Activated gamma-delta T cell treated with anti-CD3 and anti-CD28 coated beads, Interleukin-2, amount 50 U/mL, for 16 hours (primary cell): ENCODE measurements at places on chromosomes 6 and 20.
A peak's percentile ranks its signal among the peaks of the same experiment; 100 is the strongest.

DNA sequence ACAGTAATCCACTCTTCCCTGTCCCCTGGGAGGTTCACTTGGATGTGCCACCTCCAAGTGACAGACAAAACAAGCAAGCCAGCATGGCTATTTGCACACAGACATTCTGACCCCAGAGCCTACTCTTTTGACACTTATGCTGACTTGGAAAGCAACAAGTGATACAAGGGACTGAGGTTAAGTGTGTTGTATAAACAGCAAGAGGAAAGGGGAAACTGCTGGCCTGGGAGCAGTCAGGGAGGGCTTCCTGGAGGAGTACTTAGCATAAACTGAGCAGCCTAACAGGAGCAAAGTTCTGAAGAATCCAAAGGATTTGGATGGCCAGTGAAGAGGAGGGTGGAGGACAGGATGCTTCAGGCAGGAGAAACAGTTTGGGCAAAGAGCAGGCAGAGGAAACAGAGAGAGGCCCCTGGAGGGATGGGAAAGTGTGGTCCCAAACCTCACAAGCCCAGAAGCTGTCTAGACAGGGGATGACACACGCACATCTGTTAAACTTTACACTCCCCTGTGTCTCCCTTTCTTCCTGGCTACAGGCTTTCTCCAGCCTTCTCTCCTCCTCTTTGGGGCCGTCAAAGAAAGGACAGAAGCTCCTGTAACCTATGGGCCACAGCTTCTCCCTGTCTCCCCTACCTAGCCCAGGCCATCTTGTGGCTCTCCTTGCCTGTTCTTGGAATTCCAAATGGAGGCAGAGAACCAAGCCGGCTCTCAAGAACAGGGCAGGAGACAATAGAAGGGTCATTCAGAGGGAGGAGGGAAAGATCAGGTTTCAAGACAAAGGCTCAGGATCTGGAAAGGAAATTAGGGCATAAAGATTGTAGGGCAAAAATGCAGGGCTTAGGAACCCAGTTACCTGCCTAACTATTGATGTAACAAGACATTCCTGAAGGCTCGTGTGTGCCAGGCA, 19.3 kb downstream of the SULF2 start:
- DNase-seq = no peak

- no peak for DNase-seq
These were observed 11.1 kb upstream of the PEX7 start for GRCh38 chr6:136811272-136811671.

- no peak for DNase-seq
These were observed 364.3 kb upstream of the MAN1A1 start for GRCh38 chr6:119713903-119714302.

GRCh38 chr6:130020073-130020906, 1.9 kb downstream of the L3MBTL3 start:
- DNase-seq = peak; percentile 24

DNA sequence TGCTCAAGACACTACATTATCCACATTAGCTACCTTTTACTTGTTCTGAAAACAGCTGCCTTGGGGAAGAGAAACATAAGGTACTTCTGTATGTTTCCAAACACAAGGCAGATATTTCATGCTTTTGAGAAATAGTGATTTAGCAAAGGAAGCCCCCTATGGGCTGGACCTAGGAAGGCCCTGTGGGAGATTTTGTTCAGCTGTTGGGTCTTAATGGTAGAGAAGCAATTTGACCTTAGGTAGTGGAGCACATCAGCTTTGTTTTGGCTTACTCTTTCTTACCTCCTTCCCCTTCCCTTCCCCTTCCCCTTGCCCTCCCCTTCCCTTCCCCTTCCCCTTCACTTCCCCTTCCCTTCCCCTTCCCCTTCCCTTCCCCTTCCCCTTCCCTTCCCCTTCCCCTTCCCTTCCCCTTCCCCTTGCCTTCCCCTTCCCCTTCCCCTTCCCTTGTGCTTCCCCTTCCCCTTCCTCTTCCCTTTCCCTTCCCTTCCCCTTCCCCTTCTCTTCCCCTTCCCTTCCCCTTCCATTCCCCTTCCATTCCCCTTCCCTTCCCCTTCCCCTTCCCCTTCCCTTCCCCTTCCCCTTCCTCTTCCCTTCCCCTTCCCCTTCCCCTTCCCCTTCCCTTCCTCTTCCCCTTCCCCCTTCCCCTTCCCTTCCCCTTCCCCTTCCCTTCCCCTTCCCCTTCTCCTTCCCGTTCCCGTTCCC, 84.6 kb downstream of the ANKS1A start:
- no peak for DNase-seq

DNA sequence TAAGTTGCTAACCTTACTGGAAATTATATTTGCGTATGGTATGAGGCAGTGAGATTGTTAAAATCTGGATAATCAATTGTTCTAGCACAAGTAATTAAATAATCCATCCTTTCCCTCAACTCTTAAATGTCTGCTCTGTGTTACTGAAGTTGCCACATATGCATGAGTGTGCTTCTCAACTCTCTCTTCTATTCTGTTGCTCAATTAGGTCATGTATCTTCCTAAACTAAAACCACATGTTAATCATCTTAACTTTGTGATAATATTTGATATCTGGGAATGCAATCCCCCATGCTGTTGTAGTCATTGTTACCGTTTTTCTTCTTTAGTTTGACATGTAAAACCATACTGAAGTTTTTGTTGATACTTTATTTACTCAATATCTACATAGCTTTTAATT, 63.5 kb upstream of the STMND1 start:
- no peak for DNase-seq

GRCh38 chr6:151276112-151276740, 36.5 kb downstream of the AKAP12 start:
- no peak for DNase-seq

GRCh38 chr20:34216382-34216742, 24.9 kb upstream of the ASIP start:
- no peak for DNase-seq

GRCh38 chr20:37251825-37252477, 9.7 kb downstream of the GHRH start:
- DNase-seq = no peak

- no peak for DNase-seq
These were observed 121.5 kb upstream of the RIPOR2 start for GRCh38 chr6:25057111-25057905.

GRCh38 chr20:48064929-48065328, 279.6 kb upstream of the SULF2 start:
- DNase-seq = no peak

DNA sequence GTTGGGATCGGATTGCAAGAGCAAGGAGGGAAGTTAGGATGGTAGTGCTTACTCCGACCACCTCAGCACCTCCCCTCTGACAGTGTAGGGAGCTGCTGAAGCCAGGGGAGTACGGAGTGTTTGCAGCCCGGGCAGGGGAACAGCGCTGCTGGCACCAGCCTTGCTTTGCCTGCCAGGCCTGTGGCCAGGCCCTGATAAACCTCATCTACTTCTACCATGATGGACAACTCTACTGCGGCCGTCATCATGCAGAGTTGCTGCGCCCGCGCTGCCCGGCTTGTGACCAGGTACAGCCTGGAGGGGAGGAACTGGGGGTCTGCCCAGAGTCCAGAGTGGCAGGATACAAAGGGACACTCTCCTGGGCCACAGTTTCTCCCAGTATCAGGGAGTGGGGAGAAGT, 2.2 kb upstream of the TOMM6 start:
- no peak for DNase-seq

DNA sequence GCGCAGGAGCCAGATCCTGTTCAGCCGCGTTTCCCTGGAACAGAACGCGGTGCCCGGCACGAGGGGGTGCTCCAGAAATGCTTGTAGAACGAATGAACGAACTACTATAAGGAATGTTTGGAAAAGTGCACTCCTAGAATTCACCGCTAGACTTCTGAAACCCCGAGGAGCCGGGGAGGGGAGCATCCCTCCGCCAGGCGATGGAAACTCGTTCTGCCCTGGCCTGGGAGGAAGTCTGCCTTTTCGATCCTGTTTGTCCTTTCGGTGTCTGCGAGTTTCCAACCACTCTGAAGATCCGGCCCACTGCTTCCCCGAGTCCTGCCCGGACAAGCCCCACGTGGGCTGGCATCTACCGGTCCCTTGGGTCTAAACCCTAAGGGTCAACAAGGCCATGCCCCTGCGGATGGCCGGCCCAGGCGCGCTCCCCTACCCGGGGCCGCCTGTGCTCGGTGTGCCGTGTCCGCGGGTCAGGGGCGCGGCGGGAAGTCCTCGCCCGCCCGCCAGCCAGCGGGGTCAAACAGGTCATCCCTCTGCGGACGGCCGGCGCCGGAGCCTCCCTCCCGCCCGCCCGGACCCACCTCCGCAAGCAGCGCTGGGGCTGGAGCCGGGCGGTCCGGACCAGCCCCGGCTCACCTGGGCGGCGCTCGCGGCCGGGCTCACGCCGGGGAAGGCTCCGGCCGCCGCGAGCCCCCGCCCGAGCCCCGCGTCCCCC, 526 bp downstream of the SULF2 start:
- DNase-seq = no peak

GRCh38 chr6:23091795-23092194, 522.4 kb downstream of the HDGFL1 start:
- no peak for DNase-seq

- DNase-seq = no peak
These were observed 3.2 kb upstream of the OGFR start for GRCh38 chr20:62801284-62802010.

- no peak for DNase-seq
These were observed 22.5 kb downstream of the JARID2 start for GRCh38 chr6:15268137-15268908.

DNA sequence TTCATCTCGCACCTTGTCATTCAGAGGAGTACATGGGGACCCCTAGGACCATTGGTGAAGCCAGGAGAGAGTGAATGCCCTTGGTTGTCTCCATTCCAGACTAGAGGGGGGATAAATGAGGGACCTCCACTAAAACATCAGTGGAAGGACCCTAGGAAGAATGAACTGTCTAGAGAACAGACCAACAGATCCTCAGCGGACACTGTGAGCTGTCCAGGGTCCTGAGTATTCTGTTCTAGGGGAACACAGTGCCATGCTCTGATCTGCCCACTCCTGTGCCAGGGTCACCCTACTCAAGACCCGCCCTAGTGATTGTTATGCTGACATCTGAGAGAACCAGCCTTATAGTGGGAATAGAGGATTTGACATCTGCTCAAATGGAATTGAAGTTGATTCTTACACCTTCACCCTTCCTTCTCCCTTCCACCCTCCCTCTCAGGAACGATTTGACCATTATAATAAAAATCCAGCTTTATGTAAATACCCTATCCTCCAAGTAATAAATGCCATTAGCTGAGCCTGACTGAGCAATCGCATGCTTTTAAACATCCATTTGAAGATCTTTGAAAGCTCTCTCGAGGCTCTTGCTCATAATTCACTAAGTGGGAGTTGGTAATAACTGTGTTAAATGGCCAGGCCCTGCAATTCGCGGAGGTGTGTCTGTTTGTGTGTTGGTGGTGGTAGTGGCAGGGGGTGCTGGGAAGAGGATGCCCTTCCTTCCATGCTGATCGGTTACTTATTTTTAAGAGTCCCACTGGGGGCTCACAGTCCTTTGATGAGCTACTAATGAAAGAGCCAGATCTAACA, 43.6 kb upstream of the SLC32A1 start:
- no peak for DNase-seq

DNA sequence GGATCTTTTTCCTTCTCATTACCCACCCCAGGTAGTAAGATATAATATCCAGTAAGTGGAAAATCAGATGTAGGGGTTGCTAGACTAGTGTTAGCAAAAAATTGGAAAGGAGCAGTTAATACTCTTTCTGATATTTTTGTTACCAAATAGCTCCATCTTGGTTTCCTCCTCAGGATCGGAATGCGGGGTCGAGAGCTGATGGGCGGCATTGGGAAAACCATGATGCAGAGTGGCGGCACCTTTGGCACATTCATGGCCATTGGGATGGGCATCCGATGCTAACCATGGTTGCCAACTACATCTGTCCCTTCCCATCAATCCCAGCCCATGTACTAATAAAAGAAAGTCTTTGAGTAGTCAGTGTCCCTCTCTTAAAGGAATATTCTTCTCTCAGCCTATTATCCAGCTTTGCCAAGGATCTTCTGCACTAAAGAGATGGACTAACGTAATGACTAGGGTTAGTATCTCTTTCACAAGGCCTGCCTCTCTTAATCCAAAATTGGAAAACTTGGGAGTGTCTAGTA, 1.5 kb downstream of the ROMO1 start:
- DNase-seq = no peak

- DNase-seq = no peak
These were observed 52.2 kb downstream of the LYRM4 start for GRCh38 chr6:5208471-5208971.

- DNase-seq = no peak
These were observed 24.0 kb downstream of the FRMD1 start for GRCh38 chr6:168054765-168055560.

DNA sequence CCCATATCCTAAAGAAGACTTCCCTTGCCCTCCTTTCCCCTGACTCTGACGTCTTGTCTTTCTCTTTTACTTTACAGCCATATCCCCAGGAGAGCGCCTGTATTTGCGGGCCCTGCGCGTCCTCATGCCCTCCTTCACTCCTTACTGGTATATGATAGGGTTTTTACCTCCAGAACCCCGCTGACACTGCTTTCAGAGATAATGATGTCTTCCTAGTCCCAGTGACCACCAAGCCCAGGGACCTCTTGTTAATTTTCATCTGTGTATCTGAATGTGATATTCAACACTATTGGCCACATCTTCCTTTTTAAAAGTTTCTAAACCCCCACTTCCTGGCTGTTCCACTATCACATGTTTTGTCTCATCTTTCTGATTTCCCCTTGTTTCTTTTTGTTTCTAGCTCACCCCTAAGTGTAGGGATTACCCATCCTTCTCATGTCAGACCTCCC, 102.0 kb downstream of the HIVEP1 start:
- DNase-seq = no peak

DNA sequence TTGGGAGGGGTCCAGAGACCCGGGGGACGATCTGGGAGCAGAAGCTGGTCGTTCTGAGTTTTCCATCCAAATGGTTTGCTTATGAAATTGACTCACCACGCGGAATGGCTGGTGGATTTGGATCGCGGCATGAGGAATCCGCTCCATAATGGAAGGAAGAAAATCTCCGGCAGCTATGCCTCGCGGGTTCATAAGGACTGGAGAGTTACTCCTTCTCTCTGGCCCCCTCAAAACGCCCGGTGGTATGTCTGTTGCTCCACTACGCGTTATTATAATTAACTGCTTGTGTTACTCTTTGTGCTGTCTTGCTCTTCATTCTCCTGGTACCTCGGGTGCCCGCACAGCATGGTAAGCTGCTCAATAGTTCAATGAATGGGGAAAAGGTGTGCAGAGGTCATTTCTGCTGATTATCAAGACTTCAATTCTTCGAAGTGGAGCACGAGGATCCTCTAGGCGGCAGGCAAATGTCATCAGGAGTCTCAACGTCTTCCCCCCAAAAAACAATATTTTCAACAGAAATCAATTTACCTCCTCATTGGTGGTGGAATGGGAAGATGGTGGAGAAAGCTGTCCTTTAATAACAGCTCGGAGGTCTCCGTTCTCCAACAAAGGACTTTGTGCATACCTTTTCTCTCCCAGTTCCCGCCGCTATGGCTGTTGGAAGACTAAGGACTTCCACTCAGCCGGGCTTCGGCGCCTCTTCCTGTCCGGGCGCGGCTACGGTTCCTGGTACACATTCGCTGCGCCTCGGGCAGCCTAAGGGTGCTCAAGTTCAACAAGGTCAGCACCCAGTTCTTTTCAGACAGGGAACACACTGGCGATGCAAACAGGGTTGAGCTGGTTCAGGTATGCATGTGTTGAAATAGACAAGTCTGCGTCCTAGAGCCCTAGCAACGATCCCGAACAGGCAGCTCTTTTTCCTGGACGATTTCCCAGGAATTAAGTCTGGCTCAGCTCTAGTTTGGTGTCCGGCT, 9.2 kb upstream of the PRSS16 start:
- no peak for DNase-seq

- DNase-seq = no peak
These were observed 20.2 kb downstream of the HEBP2 start for GRCh38 chr6:138424004-138424904.
